ENCODE measurements at places on chromosomes 3 and 15. TPM values are rescaled to one million over a fixed set of nuclear protein-coding genes. Genes with fewer than 3 reads are reported as not detected.

GRCh38 chr15:61393949-61394348, 164.8 kb upstream of the RORA start:
- no peak for DNase-seq

- peak; percentile 71 for DNase-seq
These were observed 13.2 kb upstream of the TMEM212 start for GRCh38 chr3:171829841-171830517.

- no peak for DNase-seq
These were observed 149.7 kb upstream of the FRMD4B start for GRCh38 chr3:69535613-69536012.

Gene MAP3K13
- polyA plus RNA-seq = 41.8 TPM

DNA sequence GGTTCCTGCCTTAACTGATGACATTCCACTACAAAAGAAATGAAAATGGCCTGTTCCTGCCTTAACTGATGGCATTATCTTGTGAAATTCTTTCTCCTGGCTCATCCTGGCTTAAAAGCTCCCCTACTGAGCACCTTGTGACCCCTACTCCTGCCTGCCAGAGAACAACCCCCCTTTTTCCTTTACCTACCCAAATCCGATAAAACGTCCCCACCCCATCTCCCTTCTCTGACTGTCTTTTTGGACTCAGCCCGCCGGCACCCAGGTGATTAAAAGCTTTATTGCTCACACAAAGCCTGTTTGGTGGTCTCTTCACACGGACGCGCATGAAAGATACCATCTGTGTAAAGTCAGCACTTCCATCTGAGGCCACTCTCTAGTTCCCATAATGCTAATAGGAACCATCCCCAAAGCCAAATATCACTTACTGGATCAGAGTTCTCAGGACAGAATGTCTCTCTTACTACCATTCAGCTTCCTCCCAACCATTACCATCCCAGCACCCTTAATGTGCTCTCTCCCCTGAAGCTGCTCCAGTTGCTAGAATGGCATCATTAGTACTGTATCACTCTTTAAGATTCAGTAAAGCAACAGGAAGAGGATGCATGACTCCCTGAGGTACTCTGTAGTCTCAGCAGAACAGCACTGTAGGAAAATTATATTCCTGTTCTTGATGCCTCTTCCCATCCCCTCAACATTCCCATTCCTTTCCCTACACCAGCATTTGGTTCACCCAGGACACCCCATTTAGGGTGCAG, 2.3 kb upstream of the HRG start:
- no peak for DNase-seq

- no peak for DNase-seq
These were observed 59.4 kb downstream of the TMEM44 start for GRCh38 chr3:194573680-194574437.

All from left lung (tissue), 14 donors.